Activated CD8-positive, alpha-beta memory T cell treated with anti-CD3 and anti-CD28 coated beads for 4 hours (primary cell): ENCODE measurements at places on chromosomes 4 and X.
A peak's percentile ranks its signal among the peaks of the same experiment; 100 is the strongest.

DNA sequence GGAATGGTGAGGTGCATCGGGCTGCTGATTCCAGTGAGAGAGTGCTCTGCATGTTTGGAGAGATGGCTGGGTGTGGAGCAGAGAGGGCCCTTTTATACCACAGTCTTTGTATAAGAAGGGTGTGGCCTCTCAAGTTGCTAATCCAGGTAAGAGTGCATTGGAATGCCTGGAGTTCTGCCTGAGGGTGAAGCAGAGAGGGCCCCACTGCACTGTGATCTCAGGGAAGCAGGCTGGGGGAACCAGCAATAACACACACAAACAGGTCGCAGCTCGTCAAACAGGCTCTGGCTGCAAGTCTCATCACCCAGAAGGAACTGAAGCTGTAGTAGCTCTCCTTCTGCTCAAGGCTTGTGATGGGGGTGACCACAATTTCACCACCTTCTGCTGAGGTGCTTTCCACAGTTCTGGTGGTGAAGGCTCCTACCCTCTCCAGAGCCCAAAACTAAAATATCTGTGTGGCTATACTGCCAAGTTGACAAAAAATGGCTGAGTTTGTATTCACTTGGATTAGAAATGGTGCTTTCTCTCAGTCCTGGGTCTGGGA is 687.4 kb upstream of the HS3ST1 start:
- no peak for DNase-seq

GRCh38 chrX:1778817-1779216 is 164.0 kb downstream of the ASMT start:
- DNase-seq = no peak

DNA sequence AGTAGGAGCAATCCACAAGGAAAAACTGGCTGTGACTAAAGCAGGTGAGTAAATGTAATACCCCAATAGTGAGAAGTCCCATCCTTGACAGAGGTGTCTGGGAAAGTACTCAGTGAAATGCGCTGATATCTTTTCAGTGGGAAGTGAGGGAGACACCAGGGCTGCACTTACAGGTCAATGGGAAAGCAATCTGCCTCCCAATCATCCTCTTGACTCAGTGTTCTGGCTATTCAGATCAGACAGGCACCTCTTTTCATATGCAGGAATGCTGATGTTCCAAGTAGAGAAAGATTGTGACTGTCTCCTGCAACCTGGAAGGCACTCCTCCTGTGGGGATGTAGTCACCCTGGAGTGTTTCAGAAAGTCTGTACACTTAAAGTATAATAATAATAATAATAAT is 39.9 kb upstream of the SPIN2A start:
- no peak for DNase-seq

DNA sequence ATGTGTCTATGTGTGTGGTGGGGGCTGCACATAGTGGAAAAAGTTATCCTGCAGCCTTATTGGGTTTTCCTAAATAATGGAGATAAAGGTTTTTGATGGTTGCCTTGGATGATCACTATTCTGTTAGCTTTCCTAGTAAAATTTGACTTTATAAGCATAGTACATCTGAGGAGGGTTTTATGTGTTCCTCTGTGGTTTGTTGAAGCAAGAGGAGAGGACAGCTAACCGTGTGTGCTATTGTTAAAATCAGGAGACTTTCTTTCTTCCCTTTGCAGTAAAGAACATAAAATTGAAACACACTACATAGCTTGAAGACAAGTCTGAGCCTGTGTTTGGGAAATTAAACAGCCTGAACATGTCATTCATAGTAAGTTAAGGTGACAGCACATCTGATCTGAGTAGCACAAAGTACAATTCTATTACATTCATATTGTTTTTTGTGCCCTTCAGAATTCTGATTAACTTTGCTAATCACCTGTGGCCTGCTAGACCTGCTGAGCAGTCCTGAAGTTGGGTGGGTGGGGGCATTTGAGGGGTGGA is 36.8 kb downstream of the C4orf51 start:
- no peak for DNase-seq

GRCh38 chr4:124409044-124409443 is 303.5 kb downstream of the ANKRD50 start:
- no peak for DNase-seq

- peak; percentile 38 for DNase-seq
Measured at GRCh38 chr4:98928131-98928504, 815 bp downstream of the EIF4E start.

GRCh38 chr4:128387600-128388351 is 100.2 kb upstream of the PGRMC2 start:
- DNase-seq = no peak

- DNase-seq = no peak
Measured at GRCh38 chr4:18419780-18420179, 398.2 kb upstream of the LCORL start.

GRCh38 chr4:168604496-168605373 is 107.9 kb downstream of the PALLD start:
- no peak for DNase-seq

- DNase-seq = no peak
Measured at GRCh38 chrX:138011468-138011867, 445.5 kb downstream of the ZIC3 start.

GRCh38 chr4:146098978-146099377 is 76.5 kb upstream of the LSM6 start:
- DNase-seq = no peak

DNA sequence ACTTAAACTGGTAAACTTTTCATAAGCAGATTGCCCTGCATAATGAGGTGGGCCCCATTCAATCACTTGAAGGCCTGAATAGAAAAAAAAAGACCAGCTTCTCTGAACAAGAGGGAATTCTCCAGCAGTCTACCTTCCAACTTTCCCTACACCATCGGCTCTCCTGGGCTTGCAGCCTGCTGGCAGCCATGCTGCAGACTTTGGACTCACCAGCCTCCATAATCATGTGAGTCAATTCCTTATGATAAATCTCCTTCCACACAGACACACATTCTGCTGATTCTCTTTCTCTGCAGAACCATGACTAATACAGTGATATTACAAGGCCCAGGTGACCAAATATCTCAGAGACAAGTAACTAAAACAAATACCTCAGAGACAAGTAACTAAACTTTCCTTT is 113.8 kb upstream of the WDR17 start:
- no peak for DNase-seq

- DNase-seq = no peak
Measured at GRCh38 chr4:80980239-80980638, 50.3 kb upstream of the BMP3 start.

DNA sequence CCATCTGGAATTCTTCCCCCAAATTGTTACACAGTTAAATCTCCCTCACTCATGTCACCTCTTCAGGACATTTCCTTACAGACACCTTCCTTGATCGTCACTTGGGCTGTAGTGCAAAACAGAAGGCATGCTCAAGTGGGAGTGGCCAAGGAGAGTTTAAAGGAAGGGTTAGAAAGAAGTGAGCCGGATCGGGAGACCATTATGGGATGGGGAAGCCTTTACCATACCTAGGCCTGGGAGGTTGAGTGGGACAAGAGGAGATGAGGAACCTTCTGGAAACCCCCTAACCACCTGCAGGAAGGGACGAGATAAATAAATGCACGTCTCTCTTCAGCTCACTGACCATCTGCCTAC is 102.7 kb downstream of the UCHL1 start:
- no peak for DNase-seq

GRCh38 chrX:10677490-10677889 is 57.1 kb upstream of the MID1 start:
- no peak for DNase-seq

DNA sequence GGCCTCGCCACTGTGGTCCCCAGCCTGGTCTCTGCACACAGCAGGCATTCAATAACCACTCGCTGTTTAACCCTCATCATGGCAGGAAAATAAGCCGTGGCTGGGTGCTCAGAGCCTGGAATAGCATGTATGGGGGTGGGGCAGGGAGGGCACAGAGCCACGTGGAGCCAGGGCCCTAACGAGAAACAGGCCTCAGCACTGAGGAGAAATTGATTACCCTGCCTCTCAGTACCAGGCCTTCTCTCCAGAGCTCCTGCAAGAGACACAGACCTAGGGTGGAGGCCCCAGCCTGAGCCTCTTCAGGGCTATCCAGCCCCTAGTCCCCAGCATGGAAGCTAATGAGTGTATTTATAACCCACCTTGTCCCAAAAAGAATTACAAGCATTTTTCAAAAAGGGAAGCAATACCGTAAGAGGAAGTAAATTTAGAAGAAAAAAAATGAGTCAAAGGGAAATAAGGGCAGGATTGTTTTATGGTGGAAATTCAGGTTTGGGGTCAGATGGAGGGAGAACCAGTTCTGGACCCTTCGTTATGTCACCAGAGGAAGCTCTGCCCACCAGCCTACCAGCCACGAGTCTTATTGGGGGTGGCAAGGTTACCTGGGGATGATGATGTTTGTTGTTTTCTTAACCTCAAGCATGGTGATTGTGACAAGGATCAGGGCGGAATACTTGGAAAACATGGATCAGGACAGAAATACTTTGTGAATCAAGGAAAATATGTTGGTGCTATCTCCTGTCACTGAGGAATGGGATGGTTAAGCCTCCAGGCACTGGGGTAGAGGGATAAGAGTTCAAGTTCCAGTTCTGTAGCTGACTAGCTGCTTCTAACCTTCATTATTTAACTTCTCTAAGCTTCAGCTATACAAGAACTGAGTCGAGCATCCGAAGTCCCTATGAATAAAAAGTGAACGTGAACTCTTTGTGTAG is 101.9 kb upstream of the RBPJ start:
- DNase-seq = no peak

DNA sequence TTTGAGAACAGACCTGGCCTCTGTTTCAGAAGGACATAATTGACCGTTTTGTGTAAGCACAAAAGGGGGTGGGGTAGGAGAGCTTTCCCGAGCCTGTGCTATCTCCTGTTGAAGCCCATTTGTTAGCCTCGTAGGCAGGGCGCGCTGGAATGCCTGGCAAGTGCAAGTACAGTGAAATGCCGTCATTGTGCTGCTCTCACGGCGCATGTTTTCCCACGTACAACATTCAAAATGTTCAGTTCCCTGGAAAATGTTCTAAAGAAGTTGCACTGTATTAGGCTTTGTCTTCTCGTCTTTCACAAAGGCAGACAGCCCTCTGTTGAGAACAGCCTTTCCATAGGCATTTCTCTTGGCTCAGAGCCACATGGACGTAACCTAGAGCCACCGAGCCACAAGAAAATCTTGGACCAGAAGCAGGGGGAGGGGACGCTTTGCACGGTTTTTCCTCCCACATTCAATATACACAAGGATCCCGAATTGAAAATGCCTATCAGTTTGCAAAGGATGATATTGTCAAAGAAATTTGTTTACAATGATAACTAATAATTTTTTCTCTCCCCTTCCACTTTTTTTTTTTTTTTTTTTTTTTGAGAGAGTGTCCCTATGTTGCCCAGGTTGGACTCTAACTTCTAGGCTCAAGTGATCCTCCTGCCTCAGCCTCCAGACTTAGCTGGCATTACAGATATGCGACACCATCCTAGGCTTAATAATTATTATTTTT is 54.6 kb upstream of the RAPGEF2 start:
- DNase-seq = no peak

DNA sequence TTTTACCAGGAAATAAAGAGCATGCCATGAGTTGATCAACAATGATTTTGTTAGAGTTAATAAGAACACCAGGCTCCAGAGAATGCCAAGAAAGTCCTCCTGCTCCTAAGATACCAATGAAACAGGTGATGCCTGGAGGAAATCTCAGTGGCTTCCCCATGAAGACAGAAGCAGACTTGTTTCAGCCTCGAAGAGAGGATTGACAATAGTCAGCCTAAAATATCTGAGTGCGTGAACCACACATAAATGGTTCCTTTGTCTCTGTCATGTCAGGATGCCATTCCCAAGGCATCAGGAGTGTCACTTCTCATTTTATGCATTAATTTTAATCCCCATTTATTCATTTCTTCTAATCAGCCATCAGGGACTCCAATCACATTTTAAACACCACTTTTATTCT is 69.6 kb downstream of the PHOX2B start:
- DNase-seq = no peak

DNA sequence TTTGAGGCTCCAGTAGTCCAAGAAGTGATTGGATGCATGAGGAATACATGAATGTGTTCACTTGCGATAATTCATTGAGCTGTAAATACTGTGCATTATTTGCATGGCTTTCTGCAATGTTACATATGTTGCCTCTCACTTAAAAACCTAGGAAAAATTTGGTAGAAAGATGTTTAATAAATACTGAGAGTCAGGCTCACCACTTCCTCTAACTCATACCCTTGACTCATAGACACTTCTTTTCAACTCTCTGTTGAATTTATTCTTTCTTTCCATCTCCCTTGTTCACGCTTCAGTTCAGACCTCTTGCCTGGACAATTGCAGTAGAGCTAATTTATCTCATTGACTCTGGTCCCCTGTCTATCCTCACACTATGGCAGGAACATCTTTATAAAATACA is 35.8 kb upstream of the LEF1 start:
- DNase-seq = no peak

DNA sequence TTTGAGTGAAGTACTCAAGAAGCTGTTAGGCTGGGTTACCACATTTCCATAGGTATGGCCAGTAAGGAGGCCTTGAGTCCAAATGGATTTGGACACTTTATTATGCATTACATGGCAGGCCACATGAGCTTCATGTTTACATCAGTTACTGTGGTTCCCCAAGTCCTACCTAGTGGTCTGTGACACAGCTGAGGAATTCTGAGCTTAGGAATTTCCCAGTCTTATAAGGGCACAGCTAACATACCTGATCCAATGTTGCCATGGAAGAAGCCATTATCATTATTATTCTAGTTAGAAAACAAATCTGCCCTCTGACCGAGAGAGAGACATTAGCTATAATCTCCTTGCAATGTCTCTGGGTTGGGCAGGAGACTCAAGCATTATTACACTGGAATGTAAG is 174.4 kb upstream of the NUDT10 start:
- no peak for DNase-seq

DNA sequence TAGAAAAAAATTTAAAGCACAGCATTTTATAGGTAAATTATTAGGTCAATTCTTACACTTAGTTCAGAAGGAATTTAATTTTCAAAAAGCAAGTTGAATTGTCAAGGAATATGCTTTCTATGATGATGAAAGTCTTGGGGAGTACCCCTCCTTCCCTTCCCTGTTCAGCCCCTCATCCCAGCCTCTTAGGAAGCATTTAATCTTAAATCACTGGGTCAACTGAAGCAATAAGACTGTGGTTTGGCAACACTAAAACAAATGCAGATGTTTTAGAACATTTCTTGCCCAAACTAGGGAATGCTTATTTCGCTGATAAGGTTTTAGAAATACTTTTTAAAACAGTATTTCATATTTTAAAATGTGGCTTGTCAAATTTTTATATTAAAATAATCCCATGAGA is 19.1 kb upstream of the ARSJ start:
- DNase-seq = no peak

DNA sequence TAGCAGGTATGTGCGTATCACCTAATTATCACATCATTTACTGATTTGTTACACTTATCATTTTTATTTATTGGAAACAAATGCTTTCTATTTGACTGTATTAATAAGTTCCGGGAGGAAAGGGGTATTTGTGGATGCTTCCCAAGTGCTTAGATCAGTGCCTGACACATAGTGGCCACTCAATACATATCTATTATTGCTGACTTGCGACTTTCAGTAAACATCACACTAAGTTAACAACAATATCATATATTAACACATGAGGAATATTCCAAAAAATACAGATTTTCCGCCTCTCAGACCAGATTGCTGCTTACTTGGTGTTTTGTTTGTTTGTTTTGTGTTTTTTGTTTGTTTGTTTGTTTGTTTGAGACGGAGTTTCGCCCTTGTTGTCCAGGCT is 52.6 kb upstream of the ZFP42 start:
- no peak for DNase-seq
